ENCODE measurements at places on chromosomes 2 and 18.
A peak's percentile ranks its signal among the peaks of the same experiment; 100 is the strongest.

DNA sequence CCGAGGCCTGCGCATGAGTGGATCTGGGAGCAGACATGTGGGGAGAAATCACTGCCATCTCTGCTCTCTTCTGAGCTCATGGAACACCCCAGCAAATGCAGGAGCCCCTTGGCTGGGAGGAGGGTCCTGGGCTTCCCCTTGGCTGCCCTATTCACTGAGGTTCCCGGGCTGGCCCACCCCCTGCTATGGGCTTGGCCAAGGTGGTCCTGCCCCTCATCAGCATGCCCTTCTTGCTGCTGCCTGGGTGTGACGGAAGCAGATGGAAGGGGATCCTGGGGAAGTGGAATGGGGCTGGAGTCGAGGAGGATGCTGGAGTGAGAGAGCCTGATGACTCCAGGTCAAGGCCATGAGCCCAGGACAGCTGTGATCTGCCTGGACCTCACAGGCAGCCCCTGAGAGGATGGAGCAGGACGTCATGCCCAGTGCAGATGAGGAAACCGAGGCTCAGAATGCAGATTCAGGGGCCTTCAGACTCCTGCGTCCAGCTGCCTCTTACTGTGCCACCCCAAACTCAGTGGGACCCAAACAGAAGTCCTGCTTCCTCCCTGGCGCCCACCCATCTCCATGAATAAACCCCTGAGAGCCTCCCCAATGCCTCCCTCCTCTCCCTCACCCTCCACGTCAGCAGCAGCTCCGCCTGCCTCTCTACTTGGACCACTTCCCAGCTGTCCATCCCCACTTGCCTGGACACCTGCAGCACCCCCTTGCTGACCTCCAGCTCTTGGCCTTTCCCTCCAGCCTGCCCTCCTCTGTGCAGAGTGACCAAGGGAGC lies 4.0 kb downstream of the SNED1 start:
- DNase-seq: no peak

- no peak for DNase-seq
These were observed 241.6 kb downstream of the NEDD4L start for GRCh38 chr18:58285449-58286130.

GRCh38 chr18:40883271-40883670 lies 1071.8 kb upstream of the PIK3C3 start:
- DNase-seq: no peak

- no peak for DNase-seq
These were observed 238.1 kb downstream of the SEPTIN10 start for GRCh38 chr2:109375656-109376055.

DNA sequence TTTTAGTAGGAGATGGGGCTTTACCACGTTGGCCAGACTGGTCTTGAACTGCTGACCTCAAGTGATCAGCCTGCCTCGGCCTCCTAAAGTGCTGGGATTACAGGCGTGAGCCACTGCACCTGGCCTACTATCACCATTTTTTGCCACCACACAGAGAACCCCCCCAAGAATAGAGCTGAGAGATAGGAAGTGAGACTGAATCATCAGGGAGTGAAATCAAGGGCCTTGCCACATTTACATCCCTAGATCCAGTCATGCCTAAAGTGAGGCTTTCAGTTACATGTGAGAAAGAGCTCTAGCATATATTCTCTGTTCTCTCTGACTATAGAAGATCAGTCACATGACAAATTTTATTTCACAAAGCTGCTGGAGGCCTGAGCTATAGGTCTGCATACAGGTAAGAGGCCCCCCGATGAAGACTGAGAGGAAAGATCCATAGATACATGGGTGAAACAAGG lies 28.0 kb upstream of the KCMF1 start:
- peak; percentile 23 for DNase-seq

GRCh38 chr2:172135446-172135845 lies 32.7 kb upstream of the DLX2 start:
- no peak for DNase-seq

DNA sequence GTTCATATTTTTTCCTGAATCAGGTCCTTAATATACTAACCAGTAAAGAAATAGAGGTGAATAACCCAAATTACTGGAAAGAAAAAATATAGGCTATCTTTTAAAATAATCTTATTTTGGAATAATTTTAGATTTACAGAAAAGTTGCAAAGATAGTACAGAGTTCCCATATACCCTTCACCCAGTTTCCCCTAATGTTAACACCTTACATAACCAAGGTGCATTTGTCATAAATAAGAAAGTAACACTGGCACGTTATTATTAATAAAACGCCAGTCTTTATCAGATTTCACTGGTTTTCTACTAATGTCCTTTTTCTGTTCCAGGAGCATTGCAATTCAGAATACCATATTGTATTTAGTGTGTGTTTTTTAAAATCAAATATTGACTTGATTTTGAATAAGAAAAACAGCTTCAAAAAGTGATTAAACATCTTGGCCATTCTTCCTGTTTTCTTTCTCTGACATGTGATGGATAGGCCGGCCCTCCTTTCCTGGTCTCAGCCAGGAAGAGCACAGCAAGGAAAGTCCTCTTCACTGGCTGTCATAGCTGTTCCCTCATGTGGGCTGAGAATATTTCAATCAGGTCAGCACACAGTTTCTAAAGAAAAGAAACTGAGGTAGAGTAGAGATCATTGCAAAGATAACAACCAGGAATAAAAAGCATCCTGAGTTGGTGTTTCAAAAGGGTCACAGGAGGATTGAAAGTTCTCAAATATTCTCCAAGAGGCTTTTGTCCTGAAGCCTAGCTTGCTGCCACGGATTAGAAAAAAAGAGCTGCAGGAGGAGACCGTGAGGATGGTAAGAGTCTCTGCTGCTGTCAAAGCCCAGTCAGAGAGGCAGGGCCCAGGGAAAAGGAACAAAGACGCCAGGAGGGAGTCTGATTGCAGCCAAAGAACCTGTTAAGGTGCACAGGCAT lies 79.3 kb upstream of the ARL5A start:
- no peak for DNase-seq

GRCh38 chr2:154375579-154375931 lies 322.9 kb upstream of the KCNJ3 start:
- peak; percentile 31 for DNase-seq

- peak; percentile 87 for DNase-seq
These were observed 190.8 kb downstream of the TMEM247 start for GRCh38 chr2:46669996-46670793.

GRCh38 chr2:229445501-229446211 lies 174.6 kb upstream of the PID1 start:
- no peak for DNase-seq

- DNase-seq: no peak
These were observed 97.7 kb downstream of the SGPP2 start for GRCh38 chr2:222522082-222522481.

GRCh38 chr2:166041613-166042012 lies 86.2 kb downstream of the SCN1A start:
- no peak for DNase-seq

DNA sequence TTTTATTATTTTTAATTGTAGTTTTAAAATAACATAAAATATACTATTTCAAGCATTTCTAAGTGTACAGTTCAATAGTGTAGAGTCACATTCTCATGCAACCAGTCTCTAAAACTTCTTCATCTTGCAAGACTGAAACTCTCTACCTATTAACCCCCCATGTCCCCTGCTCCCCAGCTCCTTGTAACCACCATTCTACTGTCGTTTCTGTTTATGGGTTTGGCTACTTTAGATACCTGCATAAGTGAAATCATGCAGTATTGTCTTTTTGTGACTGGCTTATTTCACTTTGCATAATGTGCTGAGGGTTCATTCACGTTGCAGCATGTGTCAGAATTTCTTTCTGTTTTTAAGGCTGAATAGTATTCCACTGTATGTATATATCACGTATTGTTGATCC lies 139.4 kb downstream of the SMAD7 start:
- no peak for DNase-seq

DNA sequence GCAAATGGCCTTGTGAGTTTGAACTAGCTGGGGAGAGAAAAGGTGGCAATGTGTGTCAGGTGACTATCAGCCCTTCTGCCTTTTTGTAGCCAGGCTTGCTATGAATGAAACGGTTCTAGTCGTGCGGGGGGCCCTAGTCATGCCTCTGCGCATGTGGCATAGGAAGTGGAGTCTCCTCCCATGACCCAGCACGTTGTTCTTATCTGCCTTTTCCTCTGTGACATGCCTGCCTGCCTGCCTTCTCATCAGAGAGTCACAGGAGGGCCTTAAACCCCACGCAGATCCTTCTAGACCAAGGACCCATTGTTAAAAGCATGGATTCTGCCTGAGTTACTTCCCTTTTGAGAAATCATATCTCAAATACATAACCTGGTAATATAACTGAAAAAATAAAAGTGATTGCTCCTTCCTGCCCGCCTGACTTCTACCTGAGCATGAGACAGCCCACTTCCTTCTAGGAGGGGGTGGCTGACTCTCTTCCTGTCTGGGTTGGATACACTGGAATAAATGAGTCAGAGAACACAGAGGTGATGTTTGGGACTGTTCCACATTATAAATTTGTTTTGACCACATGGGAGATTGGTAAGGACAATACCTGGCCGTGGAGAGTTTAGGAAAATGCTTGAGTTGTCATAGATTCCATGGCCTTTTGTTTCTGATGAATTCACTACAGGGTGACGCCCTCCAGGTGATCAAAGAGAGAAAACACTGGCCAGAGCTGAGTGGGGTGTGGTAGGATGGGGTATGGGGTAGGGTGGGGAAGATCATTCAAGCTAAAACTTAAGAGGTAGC lies 49.8 kb downstream of the FBLN7 start:
- DNase-seq: no peak

- DNase-seq: no peak
These were observed 11.8 kb downstream of the COL4A4 start for GRCh38 chr2:227152093-227152766.

DNA sequence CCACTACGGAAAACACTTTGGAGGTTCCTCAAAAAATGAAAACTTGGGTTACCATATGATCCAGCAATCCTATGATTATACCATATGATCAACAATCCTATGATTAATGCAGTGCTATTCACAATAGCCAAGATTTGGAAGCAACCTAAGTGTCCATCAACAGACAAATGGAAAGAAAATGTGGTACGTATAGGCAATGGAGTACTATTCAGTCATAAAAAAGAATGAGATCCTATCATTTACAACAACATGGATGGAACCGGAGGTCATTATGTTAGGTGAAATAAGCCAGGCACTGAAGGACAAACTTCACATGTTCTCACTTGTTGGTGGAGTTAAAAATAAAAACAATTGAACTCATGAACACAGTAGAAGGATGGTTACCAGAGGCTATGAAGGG lies 27.6 kb downstream of the CLHC1 start:
- no peak for DNase-seq

- DNase-seq: no peak
These were observed 38.5 kb downstream of the SH3BP4 start for GRCh38 chr2:234990300-234990699.

DNA sequence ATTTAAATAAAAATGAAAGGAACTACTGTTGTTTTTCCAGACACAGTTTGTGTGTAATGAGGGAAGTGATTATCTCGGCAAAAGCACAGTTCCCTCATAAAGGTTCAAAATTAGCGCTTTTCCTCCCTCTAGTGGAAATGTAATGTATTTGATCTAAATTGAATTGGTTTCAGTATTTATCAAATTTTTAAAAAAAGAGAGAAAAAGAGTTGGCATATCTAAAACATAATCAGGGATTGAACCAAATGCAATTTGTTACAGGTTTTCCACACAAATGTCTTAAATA lies 37.5 kb downstream of the CMPK2 start:
- peak; percentile 48 for DNase-seq

GRCh38 chr2:119106301-119106897 lies 52.2 kb downstream of the C1QL2 start:
- DNase-seq: peak; percentile 46

DNA sequence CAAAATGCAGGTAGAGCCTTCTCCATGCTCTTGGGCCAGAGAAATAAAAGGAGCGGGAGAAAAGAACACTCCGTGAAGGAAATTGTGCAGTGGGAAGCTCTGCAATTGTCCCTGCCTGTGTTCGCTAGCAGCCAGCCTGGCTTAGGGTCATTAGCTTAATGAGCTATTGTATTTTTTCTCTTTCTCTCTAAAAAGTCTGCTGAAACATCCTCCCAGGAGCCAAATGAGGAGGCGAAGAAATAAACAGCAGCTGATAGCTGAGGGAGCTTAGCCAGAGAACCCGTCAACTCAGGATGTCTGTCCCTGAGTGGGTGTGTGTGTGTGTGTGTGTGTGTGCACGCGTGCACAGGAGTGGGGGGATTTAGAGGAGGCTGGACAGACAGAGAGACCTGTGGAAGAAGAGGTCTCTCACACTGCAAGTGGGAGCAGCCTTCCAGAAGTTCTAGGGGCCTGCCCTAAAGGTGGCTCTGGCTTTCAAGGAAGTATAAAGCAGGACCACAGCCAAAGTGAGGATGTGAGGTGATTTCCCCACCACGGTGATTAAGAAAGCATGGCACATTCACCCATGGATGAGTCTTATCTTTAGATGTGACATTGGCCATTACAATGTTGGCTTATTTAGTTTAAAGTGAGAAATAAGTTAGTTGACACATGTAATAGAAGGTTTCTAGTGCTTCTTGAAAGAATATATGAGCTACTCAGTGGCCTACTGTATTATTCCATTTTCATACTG lies 690.4 kb downstream of the RNF144A start:
- no peak for DNase-seq

DNA sequence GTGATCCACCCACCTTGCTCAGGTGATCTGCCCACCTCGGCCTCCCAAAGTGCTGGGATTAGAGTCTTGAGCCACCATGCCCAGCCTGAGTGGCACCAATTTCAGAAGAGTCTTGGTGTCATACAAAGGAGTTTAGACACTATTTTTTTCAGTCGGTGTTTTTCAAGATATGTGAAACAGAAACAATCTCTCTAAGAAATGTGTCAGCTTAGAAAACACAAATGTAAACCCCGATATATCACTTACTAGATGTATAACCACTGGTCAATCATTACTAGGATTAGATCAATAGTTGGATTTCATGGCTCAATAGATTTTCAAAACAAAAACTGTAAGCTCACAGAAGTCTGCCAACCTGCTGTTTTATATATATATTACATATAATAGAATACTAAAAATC lies 67.2 kb upstream of the FRZB start:
- no peak for DNase-seq

DNA sequence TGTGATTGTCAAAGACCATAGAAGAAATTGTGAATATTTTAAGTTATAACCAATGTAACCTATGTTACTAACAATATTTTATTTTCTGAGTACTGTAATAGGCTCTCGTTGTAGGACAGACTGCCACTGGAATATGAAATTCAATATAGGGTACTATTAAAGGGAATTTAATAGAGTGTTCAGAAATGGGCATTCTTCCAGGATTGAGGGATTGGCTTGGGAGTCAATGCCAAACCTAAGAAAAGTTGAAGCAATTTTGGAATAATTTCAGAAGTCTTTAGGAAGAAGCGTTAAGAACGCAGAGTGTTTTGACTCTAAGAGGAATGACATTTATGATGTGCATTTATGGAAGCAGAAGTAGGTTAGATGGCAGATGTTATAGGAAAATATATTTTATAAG lies 79.0 kb downstream of the ACVR2A start:
- no peak for DNase-seq

DNA sequence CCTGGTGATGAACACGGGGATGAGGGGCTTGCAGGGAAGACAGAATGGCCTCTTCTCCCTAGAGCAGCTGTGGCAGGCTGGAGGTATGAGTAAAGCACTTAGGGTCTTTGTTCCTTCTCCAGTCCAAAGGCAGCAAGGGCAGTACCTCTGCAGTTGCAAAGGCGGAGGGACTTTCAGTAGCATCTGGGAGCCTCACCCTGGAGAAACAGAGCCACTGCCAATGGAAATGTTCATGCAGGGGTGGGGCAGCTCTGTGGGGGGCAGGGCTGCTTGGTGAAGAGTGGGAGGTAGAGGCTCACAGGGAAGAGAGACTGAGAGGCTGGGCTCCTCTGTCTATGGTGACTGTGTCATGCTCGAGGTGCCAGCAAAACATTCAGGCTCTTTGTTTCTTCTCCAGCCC lies 344.1 kb upstream of the CHAC2 start:
- DNase-seq: no peak

- peak; percentile 25 for DNase-seq
These were observed 233.7 kb downstream of the METTL4 start for GRCh38 chr18:2337552-2338141.
